Activated T-cell treated with anti-CD3 and anti-CD28 coated beads for 1 hour (primary cell): ENCODE measurements at places on chromosomes 2 and 18.
A peak's percentile ranks its signal among the peaks of the same experiment; 100 is the strongest.

DNA sequence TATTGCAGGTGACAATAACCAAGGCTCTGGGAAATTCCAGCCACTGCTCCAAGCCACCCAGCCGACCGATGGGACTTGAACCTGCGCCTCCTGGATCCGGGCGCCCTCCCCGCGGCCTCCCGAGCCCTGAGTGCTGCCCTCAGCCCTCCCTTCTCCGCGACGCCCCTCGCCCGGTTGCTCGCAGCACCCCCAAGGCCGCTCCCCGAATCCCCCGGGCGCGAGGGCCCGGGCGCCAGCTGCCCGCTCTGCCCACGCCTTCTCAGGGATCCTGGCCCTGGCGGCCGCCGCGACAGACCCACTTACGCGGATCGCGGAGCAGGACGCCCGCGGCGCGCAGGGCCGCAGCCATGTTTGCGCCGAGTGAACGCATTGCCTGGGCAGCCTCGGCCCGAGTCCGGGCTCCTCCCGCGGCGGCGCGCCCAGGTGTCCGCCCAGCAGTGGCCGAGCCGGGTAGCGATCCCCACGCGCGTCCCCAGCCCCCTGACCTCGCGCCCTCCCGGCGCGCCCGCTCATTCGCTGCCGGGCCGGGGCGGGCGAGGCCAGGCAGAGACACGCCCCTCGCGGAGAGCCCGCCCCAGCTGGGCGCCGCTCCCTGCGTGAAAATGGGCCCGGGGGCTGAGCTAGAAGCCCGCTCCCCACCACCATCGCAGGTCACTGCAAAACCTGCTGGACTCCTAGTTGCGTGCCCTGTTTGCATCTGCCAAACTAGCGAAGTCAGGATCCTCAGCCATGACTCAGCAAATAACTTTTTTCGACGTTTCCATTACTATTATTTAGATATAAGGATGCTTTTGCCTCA lies at the start of gene FECH:
FECH (minus strand) TSS at position 452 of the 799 bp plus-strand sequence; CDS start at position 370, 82 bp downstream.
- peak; percentile 52 for DNase-seq

DNA sequence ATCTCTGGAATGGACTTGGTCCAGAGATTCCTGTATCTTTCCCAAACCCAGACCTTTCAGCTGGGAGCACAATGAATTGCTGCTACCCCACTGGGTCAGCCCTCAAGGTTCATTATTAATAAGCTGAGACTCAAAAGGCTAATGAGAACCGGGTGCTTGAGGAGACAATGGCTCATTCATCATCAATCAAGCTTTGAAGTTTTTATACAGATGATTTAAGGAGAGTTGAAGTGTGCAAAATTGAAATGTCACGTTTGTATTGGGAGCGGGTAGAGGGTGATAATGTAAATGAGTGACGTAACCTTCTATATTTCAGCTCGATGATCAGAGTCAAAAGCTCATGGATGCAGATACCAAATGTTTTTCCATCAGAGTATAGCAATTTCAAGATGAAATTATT lies 744.9 kb downstream of the ERBB4 start:
- DNase-seq = no peak

- DNase-seq = no peak
These were observed 437.2 kb upstream of the KLHL29 start for GRCh38 chr2:22947741-22948140.

DNA sequence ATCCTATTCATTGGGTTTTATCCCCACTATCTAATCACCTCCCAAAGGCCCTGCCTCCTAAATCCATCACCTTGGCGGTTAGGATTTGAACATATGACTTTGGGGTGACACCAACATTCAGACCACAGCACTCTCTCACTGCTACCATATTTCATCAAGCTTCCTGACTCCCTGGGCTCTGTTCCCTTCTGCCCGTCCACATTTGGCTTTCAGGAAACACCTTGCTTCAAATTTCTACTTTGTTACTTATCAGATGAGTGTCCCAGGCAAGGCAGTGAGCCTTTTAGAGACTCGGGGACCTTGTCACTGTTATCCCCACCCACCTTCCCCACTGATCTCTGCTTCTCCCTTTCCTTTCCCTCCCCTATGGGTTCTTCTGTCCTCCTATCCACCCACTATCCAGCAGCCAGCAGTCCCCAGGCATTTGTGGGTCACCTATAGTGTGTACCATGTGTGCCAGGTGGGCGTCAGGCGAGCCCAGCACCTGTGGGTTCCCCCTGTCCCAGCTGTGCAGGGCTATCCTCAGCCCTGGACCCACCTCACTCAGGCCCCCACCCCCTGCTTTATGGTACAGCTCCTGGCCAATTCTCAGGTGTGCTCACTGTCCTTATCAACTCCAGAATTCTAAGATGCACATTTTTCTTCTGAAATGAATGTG lies 230.9 kb downstream of the LOXHD1 start:
- no peak for DNase-seq

DNA sequence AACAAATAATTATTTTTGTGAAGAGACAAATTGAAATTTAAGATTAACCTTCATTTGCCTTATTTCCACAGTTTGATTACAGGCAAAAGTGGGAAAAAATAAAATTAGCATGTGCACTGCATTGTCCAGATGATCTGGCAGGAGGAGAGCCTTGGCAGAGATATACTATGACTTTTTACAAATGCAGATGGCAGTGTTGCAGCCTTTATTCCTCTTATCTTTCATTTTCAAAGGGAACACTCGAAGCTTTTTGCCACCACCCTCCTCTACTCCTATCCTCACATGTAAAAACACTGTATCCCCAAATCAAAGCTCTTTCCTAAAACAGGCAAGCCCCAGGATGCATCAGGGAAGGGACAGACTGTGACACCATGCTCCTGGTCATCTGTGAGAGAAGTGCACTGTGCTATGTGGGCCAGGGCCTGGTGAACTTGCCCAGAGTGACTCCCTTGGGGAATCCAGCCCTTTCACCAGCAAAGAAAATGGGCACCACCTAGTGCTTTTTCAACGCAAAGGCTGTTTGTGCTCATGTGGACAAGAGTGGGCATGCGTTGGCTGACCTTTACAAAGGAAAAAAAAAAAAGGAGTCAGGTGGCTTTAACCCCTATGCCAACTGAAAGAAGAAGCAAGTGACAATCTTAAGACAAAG lies 74.7 kb upstream of the ETAA1 start:
- DNase-seq = no peak

DNA sequence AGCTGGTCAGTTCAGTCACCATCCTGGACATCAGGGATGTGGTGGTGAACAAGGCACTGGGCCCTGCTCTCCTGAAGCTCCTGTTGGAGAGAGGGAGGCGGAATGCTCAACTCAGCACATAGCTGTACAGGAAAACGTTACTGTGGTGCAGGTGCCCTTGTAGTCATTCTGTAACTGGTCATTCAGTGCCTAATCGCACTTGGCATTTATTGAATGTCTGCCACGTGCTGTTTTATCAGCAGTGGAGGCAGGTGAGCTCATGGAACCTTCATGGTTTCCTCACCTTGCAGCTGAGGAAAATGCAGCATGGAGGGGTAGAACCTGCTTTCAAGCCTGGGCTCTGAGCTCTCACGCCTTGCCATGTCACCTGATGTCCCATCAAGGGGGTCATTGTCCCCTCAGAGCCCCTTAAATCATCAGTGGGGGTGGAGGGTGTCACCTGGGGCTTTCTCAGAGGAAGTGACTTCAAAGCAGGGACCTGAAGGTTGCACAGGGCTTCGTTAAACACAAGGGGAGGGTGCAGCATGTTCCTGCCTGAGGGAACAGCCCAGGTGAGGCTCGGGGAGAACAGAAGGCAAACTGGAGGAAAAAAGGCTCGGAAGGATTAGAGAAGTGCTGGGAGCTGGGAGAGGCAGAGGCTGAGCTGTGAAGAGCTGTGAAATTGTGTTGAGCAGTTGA lies 56.0 kb upstream of the RPL31 start:
- no peak for DNase-seq

DNA sequence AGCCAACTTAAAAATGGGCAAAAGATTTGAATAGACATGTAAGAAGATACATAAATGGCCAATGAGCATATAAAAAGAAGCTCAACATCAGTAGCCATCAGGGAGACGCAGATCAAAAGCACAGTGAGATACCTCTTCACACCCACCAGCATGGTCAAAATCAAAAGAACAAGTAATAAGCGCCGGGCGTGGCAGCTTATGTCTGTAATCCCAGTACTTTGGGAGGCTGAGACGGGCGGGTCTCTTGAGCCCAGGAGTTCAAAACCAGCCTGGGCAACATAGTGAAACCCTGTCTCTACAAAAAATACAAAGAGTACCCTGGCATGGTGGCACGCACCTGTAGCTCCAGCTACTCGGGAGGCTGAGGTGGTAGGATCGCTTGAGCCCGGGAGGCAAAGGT lies 4.6 kb upstream of the CIB4 start:
- DNase-seq = no peak

DNA sequence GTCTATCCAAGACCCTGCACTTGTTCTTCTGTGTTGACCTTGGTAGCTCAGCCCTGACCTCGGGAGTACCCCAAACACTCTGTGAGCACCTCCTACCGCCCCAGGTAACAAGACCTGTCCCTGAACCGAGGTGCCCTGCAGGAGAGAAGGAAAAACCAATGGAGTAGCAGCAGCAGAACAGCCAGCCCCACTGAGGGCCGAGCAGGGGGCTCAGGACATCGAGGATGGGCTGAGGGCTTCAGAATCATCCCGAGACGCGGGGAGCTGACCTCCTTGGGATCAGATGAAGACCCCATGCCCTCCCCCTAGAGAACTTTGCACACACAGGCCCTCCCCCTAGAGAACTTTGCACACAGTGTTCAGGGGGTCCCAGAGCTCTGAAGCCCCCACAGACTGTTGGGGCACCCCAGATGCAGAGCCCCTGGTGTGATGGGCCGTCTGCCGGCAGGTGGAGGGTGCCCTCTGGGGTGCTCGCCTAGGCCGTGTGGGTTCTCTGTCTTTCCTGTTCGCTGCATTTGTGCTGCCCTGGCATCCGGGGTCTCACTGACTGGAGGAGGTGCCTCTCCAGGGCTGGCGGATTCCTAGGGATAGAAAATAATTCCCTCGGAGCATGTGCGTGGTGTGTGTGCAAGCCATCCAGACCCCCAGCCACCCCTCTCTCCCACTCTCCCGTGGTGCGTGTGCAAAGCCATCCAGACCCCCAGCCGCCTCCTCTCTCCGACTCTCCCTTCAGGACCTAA lies 189.1 kb downstream of the TWIST2 start:
- no peak for DNase-seq

- no peak for DNase-seq
These were observed 51.0 kb downstream of the SF3B1 start for GRCh38 chr2:197383825-197384224.

GRCh38 chr2:225411452-225411851 lies 11.9 kb downstream of the NYAP2 start:
- no peak for DNase-seq

- no peak for DNase-seq
These were observed 184.4 kb upstream of the SLC39A10 start for GRCh38 chr2:195472501-195473234.

DNA sequence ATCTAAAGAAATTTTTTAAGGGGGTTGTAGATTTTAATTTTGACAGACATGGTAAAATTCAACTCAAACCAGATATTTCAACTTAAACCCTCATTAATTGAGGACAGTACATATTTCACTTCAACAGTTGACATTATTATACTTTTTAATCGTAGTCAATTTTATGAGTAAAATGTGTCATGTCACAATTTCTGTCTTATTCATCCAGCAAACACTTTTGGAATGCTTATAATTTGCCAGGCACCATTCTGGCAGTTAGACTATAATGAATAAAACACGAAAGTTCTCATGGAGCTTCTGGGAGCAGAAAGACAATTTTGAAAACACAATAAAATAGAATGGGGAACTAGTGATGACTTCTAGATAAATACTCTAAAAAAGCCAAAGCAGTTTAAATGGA lies 1094.8 kb downstream of the SUCLG1 start:
- DNase-seq = no peak

DNA sequence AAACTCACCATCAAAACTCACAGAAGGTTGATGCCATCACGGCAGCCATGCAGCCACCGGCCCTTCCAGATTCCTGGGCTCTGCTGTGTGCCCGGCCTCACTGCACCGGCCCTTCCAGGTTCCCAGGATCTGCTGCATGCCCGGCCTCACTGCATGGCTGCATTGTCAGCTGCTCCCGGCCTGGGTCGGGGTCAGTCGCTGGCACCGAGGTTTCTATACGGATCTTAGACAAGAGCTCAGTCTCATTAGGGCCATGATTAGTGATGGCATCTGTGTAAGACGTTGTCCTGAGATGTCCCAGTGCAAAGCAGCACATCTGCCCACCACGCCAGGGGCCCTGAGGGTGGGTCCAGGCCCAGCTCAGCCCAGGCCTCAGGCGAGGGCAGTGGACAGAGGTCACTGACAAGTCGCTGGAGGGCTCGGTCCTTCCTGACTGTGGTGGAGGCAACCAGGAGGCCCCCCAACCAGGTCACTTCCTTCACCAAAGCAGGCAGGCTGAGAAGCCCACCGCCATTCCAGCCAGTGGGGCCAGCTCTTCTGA lies 29.4 kb downstream of the TMEM18 start:
- no peak for DNase-seq

- DNase-seq = no peak
These were observed 238.7 kb upstream of the SOX11 start for GRCh38 chr2:5453220-5454050.

DNA sequence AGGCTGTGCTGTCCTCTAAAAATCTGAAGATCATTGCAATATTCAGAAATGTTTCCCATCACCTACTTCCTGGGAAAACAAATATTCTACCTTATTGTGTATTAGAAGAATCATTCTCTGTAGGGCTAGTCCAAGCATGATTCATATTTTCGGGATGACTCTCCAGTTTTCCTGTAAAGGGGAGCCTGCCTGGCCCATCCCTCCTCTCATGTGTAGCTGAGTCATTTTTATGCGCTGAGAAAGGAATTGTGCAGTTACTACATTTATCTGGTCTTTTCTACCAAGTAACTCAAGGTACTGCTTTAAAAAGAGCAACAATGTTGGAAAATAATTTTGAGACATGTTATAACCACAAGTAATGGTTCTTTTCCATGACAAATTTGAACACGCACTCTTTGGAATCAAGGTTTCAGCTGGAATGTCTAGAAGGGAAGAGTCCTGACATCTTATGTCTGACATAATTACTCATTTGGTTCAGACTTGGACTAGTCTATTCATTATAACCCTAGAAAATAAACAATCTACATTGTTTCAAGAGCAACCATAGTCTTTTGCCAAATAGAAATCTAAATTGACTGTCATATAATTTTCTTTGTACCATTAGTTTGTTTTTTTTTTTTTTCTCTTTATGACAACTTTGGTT lies 6.6 kb downstream of the DSG3 start:
- no peak for DNase-seq

- peak; percentile 7 for DNase-seq
These were observed 105.6 kb downstream of the VSNL1 start for GRCh38 chr2:17646081-17646554.
